H4 (cell line): ENCODE measurements at places on chromosomes 12 and 14.

- no peak for DNase-seq
Observed at GRCh38 chr12:48982397-48983080, 4.4 kb downstream of the WNT1 start.

DNA sequence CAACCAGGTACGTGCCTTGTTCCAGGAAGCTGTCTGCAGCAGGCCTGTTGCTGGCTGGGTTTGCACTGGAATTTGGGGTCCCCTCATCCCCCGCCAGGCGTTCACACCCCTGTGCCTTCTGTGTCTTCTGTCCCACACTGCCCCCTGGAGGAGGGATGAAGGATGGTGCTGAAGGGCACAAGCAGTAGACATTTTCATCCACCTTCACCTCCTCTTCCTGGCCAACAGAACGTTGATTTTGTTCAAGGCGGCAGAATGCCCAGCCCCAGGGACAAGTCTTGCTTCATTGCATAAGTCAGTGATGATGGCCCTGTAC lies 122.1 kb downstream of the CALM1 start:
- DNase-seq, result no peak

GRCh38 chr12:26034371-26035142 lies 76.1 kb downstream of the RASSF8 start:
- DNase-seq, result no peak

DNA sequence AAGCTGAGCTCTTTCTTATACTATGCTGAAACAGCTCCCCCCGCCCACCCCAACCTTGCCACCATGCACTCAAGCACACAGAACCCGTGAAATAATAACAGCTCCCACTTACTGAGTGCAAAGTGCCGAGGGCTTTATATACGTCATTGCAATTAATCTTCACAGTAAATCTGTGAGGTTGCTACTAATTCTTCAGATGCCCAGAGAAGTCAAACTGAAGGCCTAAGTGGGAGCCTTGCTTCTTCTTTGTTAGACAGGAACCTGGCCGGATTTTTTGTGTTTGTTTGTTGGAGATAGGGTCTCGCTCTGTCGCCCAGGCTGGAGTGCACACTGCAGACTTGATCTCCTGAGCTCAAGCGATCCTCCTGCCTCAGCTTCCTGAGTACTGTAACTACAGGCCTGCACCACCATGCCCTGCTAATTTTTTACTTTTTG lies 34.0 kb downstream of the VCPKMT start:
- no peak for DNase-seq

DNA sequence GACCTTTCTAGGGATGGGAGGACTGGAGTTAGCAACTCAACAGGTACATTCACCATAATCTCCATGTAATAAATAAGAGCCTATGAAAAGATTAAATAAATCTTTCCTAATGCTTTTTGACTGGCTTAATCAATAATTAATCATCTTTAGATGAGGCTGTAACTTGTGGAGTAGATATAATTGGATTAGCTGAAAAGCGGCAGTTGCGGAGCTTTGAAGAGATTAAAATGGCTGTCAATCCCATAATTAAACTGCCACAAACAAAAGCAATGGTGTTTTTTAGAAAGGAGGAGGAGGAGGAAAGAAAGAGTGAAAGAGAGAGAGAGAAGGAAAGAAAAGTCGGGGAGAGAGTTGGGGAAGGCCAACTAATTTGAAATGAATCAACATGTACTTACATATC lies 70.7 kb upstream of the TMEM263 start:
- DNase-seq, result no peak
